ENCODE measurements at places on chromosomes 4 and X.

DNA sequence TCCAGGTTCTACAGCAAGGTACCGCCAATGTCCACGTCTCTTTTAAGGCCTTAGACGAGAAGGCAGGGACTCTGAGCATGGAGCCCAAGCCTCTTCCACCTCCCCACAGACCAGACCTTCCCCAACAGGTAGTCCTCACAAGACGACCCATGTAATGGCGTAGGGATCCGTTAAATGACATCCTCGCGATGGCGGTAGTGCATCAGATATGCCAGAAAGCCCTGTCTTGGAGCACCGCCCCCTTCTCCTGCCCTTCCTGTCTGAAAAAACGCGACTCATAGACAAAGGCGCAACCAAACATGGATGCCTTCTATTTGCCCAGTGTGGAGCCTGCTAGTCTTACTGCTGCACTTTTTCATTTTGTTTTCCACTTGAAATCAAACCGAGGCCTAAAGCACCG lies 185.4 kb downstream of the OR13H1 start:
- H3K36me3 ChIP-seq: peaks cover 4% of the 10 kb centered on the region
- no peak overlapping the region for H3K4me3 ChIP-seq
- no peaks in the 10 kb centered on the region for H3K27me3 ChIP-seq
- no peak for DNase-seq
- no peak overlapping the region for H3K27ac ChIP-seq

DNA sequence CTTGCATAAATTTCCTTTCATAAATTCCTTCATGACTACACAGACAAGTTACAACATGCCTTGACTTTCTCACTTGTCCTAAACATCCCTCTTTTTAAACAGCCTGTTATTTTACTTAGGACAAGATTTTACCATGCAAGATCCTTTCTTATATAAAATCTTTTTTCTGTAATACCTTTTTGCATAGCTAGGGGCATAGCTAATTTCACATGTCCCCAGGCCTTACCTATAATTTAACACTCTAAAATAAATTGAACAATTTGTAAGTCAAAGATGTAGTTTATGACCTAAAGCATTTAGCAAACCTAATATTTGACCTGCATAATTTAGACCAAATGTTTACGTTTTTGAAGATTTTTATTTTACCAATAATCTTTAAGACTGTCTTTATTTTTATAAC lies 396.3 kb upstream of the FSTL5 start:
- H3K36me3 ChIP-seq: no peaks in the 10 kb centered on the region
- no peak overlapping the region for H3K4me3 ChIP-seq
- H3K27ac ChIP-seq: no peak overlapping the region
- H3K27me3 ChIP-seq: no peaks in the 10 kb centered on the region

DNA sequence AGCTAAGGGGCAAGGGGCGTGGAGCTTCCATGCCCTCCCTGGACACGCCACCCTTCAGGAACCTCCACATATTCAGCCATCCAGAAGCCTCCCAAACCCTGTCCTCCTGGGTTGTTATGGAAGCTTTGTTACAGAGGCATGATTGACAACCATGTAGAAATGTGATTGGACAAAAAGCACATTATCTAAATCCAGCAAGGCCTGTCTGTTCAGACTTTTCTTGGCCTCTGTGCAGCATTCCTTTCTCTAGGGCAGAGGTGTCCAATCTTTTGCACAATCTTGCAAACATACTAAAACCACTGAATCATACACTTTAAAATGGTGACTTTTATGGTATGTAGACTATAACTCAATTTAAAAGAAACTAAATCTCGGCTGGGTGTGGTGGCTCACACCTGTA lies 12.7 kb downstream of the STEEP1 start:
- H3K27ac ChIP-seq: no peak overlapping the region
- no peak overlapping the region for H3K4me3 ChIP-seq
- H3K4me1 ChIP-seq: no peaks in the 10 kb centered on the region
- DNase-seq: no peak

GRCh38 chrX:70264784-70265183 lies 3.4 kb upstream of the ARR3 start:
- no peaks in the 10 kb centered on the region for H3K4me1 ChIP-seq
- DNase-seq: peak; percentile 9
- no peak overlapping the region for H3K4me3 ChIP-seq
- no peaks in the 10 kb centered on the region for H3K36me3 ChIP-seq

- no peak overlapping the region for H3K27ac ChIP-seq
- peak; percentile 50 for DNase-seq
- H3K36me3 ChIP-seq: no peaks in the 10 kb centered on the region
- H3K4me1 ChIP-seq: no peaks in the 10 kb centered on the region
Measured at GRCh38 chrX:115679460-115679859, 118.5 kb downstream of the PLS3 start.

- H3K27me3 ChIP-seq: no peaks in the 10 kb centered on the region
- H3K4me1 ChIP-seq: no peaks in the 10 kb centered on the region
- no peaks in the 10 kb centered on the region for H3K36me3 ChIP-seq
- H3K27ac ChIP-seq: no peak overlapping the region
- no peak overlapping the region for H3K4me3 ChIP-seq
- no peak for DNase-seq
Measured at GRCh38 chr4:77395481-77395880, 210.1 kb upstream of the CXCL13 start.

DNA sequence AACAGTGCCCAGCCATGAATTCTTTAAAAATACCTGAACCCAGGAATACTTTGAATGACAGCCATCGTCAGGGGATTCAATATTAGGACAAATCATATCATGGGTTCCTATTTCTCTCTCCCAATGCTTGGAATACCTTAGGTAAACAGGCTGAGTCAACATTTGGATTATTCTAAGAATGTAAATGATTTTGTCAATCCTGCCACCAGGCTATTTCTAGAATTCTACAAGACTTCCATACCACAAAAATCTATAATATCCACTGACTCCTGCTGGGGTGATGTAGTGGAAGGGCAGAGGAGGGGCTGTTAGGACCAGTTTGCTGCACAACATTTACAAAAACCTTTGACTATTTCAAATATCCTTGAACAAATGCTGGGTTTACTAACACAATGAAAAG lies 65.2 kb downstream of the IGFBP7 start:
- no peaks in the 10 kb centered on the region for H3K4me1 ChIP-seq
- H3K27ac ChIP-seq: no peak overlapping the region
- H3K4me3 ChIP-seq: no peak overlapping the region
- H3K27me3 ChIP-seq: no peaks in the 10 kb centered on the region
- no peaks in the 10 kb centered on the region for H3K36me3 ChIP-seq

DNA sequence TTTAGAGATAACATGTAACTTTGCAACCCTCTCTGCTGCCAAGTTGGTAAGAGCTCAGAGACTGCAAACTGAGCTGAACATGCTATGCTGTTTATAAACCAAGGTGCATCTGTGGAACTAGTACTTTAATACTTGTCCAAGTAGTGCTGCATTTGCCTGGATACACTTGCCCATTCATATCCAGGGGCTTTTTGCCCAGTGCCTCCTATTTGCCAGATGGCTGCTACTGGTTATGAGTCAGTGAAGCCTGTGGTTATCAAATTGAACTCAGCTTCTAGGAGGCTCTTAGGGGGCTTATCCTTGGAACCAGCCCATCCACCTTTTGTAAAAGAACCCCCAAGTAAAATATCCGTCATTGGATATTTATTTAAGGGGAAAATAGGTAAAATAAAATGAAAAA lies 79.6 kb downstream of the AFF2 start:
- H3K4me1 ChIP-seq: no peaks in the 10 kb centered on the region
- no peak for DNase-seq

DNA sequence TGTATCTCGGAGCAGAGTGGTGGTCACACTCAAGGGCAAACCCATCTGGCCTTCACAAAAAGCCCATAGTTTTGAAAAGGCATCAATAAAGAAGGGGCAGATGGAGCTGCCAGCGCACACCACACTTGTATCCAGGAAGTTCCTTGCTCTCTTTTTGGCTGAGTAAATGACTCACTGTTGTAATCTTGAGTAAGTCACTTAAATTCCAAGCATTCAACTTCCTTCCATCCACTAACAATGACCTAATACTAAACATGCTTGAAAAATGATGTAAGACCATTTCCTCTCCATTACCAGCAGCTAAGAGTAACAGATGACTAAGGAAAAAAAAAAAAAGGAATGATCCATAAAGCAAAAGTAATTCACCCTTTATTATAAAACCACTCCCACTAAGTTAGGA lies 32.4 kb upstream of the MYOZ2 start:
- DNase-seq: no peak
- no peak overlapping the region for H3K4me3 ChIP-seq
- no peak overlapping the region for H3K27ac ChIP-seq
- peaks cover 14% of the 10 kb centered on the region for H3K4me1 ChIP-seq

GRCh38 chr4:138879757-138880156 lies 135.8 kb upstream of the NOCT start:
- H3K4me3 ChIP-seq: no peak overlapping the region
- H3K4me1 ChIP-seq: no peaks in the 10 kb centered on the region
- no peak overlapping the region for H3K27ac ChIP-seq
- H3K27me3 ChIP-seq: no peaks in the 10 kb centered on the region
- H3K36me3 ChIP-seq: no peaks in the 10 kb centered on the region

- no peaks in the 10 kb centered on the region for H3K27me3 ChIP-seq
- H3K36me3 ChIP-seq: no peaks in the 10 kb centered on the region
- H3K4me3 ChIP-seq: no peak overlapping the region
- H3K4me1 ChIP-seq: peaks cover 17% of the 10 kb centered on the region
- no peak overlapping the region for H3K27ac ChIP-seq
- DNase-seq: peak; percentile 39
Measured at GRCh38 chrX:22634751-22635150, 362.0 kb downstream of the CBLL2 start.

DNA sequence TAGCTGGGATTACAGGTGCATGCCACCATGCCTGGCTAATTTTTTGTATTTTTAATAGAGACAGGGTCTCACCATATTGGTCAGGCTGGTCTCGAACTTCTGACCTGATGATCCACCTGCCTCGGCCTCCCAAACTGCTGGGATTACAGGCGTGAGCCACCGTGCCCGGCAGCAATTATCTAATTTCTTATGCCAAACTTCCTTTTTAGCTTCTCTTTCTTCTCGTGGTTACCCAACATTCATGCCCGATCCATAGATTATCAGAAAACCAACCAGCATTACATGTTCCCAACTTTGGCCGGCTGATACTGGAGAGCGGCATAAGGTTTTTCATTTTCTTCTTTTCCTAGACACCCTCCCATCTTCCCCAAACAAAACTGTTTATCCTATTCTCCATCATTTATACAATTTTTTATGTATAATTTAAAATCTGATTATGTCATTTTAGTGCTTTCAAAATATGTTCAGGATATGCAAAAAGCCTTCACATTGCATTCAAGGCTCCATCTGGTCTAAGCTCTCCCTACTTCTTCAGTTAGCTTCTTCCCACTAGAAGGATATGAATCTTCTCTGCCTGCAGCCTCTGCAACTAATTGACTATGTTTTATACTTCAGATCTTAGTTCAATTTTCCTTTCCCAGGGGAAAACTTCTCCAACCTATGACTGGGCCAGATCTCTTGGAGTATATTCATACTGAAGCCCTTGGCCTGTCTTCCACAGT lies 8.7 kb downstream of the SLC7A11 start:
- no peak overlapping the region for H3K4me3 ChIP-seq
- no peaks in the 10 kb centered on the region for H3K4me1 ChIP-seq
- no peaks in the 10 kb centered on the region for H3K36me3 ChIP-seq
- H3K27ac ChIP-seq: no peak overlapping the region
- DNase-seq: no peak

DNA sequence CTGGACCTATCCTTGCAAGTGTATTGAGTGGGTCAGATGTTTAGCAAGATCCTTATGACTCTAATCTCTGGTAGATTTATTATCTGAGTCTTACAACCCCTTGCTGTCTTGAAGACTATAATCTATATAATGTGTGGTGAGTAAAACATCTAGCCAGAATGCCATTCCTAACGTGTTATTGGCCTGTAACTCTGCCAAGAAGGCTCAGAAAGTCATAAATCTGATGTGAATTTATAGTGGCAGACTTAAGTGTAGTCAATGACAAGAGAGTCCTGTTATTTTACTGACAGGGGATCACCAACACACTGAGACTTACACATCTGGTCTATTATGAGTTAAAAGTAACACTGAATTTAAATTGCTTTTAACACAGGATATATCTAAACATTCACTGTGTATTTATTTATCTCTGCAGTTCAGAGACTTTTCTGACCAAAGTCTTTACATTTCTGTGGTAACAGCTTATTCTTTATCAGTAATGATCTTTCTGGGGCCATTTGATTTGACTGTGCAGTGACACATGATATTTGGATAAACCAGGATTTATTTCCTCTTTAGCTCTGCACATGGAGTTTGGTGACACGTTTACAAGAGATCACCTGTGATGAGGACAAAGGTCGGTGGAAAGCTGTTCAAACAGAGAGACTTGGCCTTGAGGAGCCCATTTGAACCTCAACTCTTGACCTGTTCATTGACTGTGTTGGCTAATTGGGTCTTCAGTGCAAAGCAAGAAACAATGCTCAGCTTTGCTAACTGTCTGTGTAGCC lies 415.8 kb downstream of the STIM2 start:
- H3K4me1 ChIP-seq: no peaks in the 10 kb centered on the region
- H3K36me3 ChIP-seq: no peaks in the 10 kb centered on the region
- H3K27ac ChIP-seq: no peak overlapping the region

GRCh38 chrX:149040873-149041535 lies 464.1 kb downstream of the IDS start:
- H3K36me3 ChIP-seq: no peaks in the 10 kb centered on the region
- peaks cover 9% of the 10 kb centered on the region for H3K27me3 ChIP-seq
- no peak overlapping the region for H3K27ac ChIP-seq
- H3K4me3 ChIP-seq: no peak overlapping the region

DNA sequence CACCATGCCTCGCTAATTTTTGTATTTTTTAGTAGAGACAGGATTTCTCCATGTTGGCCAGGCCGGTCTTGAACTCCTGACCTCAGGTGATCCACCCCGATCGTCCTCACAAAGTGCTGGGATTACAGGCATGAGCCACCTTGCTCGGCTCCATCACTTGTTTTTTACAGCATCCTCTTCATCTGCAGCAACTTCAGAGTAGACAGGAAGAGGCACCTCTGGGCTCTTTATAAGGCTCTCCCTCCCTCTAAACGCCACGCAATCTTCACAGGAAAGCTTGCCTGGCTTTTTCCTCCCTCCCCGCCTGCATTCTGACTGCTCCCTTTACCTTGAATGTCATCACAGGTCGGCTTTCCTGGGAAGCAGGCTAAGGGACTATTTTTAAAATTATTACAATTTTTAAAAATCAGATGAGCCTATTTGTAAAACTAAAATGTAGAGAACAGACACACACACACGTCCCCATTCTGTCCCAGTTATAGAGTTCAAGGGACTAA lies 111.5 kb upstream of the LDB2 start:
- no peak overlapping the region for H3K4me3 ChIP-seq
- H3K27me3 ChIP-seq: no peaks in the 10 kb centered on the region
- H3K36me3 ChIP-seq: no peaks in the 10 kb centered on the region
- H3K4me1 ChIP-seq: no peaks in the 10 kb centered on the region
- H3K27ac ChIP-seq: no peak overlapping the region

DNA sequence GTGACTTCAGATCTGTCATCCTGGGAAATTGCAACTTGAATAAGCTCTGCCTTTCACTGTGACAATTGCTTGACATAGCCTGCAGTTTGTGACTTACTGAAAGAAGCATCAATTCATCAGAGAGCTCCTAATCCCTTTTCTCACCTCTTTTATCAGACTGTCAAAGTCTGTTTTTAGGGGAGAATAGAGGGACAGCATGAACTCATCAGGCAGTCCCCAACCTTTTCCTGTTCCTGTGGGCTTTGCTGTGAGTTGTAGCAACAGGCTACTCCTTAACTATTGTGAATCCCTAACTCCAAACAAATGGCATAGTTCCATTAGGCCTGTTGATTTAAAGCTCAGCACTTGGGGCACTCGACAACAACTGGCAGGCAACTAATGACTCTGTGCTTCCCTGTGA lies 64.9 kb downstream of the DOCK11 start:
- no peak overlapping the region for H3K4me3 ChIP-seq
- no peaks in the 10 kb centered on the region for H3K4me1 ChIP-seq
- H3K36me3 ChIP-seq: no peaks in the 10 kb centered on the region
